ENCODE measurements at places on chromosomes 5 and 9.

- DNase-seq, result no peak
These were observed 1676.7 kb upstream of the CDH9 start for GRCh38 chr5:28714907-28715698.

GRCh38 chr5:149485655-149486615 is 65.3 kb downstream of the CSNK1A1 start:
- DNase-seq, result no peak

DNA sequence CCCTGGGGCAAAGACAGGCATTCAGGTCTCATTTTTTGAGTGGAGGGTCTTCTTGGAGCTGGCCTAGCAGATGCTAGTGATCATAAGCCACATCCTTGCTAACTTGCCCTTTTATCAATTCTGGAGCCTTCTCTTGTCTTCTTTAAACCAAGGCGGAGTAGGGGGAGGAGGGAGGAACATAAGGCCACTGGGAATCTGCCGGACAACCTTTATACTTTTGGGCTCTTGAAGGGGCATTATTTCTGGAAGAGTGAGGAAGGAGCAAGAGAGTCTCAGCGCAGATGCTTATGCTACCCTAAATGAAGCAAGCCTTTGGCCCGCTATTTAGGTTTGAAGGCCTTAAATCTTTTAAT is 2.0 kb downstream of the TMEFF1 start:
- no peak for DNase-seq

DNA sequence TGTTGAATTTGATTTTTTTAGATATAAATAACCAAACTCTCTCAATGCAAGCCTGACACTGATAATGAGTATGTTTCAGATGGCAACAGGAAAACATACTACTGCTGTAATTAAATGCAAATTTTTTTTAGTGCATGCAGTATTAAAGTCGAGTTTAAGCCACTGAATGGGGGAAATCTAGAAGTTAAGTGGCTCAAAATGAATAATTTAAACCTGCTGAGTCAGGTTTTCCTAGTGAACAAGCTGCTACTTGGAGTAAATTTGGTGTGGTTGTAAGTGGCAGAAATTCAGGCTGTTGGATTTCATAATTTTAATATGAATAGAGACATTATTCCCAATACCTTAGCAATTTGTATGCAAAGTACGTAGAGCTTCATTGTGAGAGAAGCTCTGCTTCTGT is 121.8 kb downstream of the SLF1 start:
- DNase-seq, result no peak

DNA sequence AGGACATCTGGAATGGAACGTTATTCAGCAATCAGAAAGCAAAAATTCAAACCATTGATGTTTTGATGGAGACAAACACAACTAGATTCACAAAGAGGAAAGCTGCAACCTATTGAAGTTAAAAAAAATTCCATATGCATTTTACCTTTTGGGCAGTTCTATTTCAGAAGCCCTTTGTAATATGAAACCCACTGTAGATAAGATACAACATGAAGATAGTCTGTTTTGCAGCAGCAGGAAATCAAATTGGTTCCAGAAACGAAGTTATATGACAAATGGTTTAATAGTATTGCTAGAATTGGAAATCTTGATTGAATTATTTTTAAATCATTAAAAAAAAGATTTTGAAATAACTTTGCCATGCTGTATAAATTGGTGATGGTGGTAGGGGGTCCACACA is 872 bp downstream of the LIX1 start:
- no peak for DNase-seq

DNA sequence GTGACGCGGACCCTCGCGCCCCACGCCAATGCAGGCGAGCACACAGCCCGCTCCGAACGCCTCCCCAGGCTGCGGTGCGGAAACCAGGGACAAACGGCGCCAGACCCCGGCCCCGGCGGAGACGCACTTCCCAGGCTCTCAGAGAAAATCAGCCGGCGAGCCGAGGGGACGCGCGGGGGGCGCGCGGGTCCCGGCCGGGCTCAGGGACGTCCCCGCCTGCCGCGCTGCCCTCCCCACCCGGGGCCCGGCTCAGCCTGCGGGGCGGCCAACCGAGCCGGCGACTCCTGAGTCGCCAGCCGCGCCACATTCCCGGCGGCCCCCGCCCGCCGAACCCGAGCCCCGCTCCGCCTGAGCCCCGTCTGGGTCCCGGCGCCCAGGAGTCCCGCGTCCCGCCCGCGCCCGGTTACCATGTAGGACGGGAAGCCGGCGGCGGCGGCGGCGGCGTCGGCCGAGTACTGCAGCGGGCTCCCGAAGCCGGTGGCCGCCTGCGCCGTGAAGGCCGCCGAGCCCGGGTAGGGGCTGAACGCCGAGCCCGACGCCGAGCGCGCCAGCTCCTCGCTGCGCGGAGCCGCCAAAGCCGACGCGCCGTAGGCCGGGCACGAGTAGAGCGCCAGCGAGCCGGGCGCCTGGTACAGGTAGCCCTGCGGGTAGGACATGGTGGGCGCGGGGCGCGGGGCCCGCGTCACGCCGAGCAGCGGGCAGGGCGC is 566 bp downstream of the IRX2 start:
- DNase-seq, result no peak

GRCh38 chr5:149794041-149794440 is 63.9 kb downstream of the PPARGC1B start:
- no peak for DNase-seq

- no peak for DNase-seq
These were observed 165.8 kb upstream of the CDH6 start for GRCh38 chr5:31027721-31028120.

DNA sequence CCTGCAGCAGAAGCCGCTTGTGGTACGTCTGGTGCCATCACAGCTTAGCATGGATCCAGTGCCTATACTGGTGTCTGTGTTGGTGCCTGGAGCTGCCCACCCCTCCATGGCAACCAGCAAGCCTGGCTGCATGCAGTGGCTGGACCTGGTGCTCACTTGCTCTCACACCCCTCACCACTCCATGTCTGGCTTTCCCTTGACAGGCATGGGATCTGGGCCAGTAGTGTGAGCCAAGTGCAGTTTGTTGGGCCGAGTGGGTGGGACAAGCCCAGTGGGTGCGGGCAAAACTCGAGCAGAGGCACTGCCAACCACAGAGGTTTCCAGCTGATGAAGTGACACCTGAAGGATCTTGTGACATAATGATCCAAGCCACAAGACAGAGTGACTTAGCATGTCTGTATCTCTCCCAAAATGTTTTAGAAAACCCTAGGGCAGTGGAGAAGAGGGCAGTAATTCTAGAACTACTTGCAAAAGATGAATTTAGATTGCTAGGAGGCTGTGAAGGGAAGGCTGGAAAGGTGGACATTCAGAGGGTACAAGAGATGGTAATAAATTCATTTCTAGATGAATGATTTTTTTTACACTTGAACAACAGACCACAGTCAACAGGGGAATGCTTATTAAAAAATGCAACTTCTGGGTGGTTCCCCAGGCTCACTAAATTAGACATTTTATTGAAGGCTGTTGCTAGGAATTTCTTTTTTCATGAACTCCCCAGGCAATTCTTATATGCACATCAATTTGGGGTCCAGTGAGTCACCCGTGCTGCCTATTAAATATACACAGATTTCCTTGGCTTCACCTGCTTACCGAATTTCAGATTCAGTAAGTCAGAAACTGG is 660.3 kb downstream of the TLR4 start:
- DNase-seq, result no peak

Data from stimulated activated CD8-positive, alpha-beta memory T cell treated with anti-CD3 and anti-CD28 coated beads, Interleukin-15, amount 100 ng/mL, for 24 hours (primary cell).